ENCODE measurements at places on chromosomes 5 and 9.

- DNase-seq: no peak
Measured at GRCh38 chr5:122493091-122494021, 181.3 kb downstream of the SNCAIP start.

- DNase-seq: no peak
Measured at GRCh38 chr5:160185626-160186360, 43.5 kb upstream of the FABP6 start.

DNA sequence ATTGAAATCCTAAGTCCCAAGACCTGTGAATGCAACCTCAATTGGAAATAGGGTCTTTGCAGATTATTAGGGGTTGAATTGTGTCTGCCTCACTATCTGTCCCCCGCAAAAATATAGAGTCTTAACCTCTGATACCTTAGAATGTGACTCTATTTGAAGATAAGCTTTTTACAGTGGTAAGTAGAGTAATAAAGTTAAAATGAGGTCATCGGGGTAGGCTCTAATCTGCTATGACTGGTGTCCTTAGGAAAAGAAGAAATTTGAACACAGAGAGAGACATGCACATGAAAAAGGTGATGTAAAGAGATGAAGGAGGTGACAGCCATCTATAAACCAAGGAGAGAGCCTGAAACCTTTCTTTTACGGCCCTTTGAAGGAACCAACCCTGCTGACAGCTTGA lies 287.1 kb upstream of the ADRA1B start:
- DNase-seq: no peak

GRCh38 chr9:6219040-6219439 lies 3.4 kb downstream of the IL33 start:
- no peak for DNase-seq

GRCh38 chr5:122846051-122846550 lies 688 bp downstream of the SNX24 start:
- no peak for DNase-seq

- no peak for DNase-seq
Measured at GRCh38 chr5:170633235-170634081, 129.6 kb downstream of the KCNIP1 start.

DNA sequence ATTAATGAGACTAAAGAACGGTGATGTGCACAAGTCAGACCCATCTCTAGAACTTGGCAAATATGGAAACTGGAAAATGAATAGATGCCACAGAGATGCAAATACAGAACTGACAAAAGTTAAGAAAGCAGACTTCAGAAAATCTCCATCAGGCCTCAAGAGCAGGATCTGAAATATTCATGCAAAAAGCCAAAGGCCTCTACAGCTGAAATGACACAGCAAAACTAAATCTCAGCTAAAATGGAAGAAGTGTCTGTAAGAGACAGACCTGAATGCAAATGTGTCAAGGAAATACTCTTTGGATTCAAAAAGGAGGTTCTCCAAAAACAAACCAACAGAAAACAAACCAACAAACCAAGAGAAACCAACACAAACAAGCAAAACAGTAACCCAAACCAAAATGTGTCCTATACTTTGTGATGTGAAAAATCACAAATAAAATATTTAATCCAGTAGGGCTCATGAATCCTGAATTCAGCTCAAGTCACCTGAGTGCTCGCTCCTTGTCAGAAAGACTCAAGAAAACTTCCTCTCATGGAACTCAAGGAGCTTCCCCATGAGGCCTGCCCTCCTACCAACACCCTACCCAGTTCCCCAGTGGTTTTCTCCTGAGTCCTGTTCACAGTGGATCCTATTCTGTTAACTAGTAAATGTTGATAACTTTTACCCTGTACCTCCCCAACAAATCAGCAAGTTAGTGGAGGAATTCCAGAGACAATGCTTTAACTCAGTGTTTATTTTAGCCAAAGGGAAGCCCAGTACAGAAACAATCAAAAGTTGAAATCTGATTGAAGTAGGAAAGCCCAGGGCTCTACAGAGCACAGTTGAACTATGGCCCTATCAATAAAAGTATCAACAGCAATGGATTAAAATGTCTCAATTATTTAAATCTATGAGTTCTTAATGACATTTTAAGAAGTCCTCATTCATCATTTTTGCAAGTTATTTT lies 14.6 kb downstream of the MRPS27 start:
- DNase-seq: no peak

- no peak for DNase-seq
Measured at GRCh38 chr5:138528744-138529469, 14.1 kb downstream of the ETF1 start.

DNA sequence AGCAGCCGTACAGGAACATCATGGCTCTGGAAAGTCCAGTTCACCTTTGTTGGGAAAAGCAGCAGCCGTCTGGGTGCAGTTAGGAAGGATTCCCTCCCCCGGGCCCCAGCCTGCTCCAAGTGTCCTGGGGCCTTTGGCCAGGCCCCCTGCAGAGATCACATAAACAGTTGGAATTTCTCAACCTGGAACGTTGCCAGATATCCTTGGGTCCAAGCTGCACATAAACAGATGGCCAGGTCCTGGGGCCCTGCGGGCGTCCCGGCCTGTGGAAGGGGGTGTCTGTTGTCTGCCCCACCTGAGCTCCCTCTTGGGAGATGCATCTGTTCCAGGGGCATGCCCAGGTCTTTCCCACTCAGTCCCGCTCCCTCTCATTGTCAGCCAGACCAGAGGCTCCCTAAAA lies 92.7 kb downstream of the COL5A1 start:
- no peak for DNase-seq

- no peak for DNase-seq
Measured at GRCh38 chr5:77748160-77748559, 28.0 kb downstream of the TBCA start.

- DNase-seq: peak; percentile 24
Measured at GRCh38 chr5:149434162-149435014, 55.3 kb upstream of the IL17B start.

DNA sequence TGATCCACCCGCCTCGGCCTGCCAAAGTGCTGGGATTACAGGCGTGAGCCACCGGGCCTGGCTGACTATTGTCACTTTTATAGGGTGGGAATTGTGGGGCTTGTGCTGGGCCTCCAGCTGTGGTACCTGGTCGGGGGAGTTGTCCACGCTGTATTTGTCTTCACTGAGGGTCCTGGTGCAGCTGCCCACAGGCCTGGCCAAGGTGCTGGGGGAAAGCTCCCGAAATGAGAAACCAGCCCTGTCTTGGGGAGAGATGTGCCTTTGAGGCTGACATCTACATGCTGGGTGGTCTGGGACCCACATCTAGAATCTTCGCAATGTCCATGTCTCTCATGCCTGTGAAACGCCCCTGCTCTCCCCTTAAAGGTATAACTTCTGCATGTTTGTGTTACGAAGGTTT lies 2.6 kb downstream of the EXOC3 start:
- DNase-seq: no peak

- no peak for DNase-seq
Measured at GRCh38 chr9:129245276-129245675, 67.2 kb upstream of the IER5L start.

DNA sequence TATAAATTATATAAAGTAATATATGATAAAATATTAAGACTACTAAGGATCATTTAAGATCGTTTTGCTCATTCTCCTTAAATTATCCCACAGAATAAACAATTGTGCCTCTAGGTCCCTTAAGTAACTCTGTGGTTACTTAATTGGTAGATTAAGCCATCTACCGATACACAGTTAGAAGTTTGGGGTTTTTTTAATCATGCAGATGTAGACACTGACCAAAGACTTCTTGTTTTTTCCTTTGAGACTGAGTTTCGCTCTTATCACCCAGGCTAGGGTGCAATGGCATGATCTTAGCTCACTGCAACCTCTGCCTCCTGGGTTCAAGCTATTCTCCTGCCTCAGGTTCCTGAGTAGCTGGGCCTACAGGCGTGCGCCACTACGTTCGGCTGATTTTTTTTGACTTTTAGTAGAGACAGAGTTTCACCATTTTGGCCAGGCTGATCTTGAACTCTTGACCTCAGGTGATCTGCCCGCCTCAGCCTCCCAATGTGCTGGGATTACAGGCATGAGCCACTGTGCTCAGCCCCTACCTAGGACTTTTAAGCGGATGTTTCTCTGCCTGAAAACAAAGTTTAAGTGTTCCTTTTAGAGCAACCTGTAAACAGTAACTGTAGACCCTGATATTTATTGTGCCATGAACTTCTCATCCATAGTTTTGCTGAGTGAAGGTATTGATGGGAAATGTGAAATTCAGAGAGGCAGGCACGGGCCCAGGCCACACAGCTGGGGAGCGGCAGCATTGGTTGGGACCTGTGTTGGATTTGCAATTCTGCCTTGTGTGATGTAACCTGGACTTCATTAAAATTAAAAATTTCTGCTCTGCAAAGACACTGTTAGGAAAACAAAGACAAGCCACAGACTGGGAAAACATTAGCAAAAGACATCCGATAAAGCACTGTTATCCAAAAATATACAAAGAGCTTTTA lies 11.6 kb downstream of the CEL start:
- DNase-seq: no peak

GRCh38 chr5:125152044-125152443 lies 405.6 kb upstream of the ZNF608 start:
- DNase-seq: no peak

DNA sequence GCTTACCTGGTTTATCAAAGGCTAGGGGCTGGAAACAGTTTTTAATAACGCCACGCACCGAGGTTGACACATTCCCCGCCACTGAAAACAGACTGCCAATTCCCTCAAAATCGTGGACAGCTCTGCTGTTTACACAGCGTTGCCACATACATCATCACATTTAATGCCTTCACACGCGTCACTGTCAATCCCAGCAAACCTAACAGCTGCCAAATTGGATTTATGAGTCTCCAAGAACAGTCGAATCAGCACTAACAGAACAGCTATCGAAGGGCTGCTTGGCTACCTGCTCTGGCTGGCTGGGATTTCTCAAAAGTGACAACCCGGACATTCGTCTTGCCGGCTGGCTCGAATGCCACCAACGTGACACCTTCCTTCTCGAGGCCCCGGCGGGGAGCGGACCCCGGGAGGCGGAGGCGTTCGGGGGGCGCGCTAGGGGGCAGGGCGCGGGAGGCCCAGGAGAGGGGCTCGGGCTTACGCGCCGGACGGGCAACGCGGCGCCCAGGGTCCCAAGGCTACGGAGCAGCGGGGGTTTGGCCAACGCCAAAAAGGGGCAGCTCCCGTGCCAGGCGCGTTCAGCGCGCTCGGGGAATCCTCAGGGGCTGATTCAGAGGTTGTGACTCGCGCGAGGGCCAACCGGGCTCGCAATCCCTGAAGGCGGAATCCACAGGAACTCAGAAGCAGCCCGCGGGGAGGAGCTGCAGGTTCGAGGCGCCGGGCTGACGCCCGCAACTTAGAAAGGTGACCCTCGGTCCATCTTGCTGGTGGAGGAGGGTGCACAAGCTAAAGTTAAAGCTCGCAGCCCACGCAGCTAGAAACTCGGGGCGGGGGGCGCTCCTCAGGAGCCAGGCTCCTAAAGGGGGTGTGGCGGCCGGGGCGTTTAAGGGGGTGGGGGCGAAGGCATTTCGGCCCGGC lies 1.2 kb downstream of the CDC14B start:
- DNase-seq: peak; percentile 3

DNA sequence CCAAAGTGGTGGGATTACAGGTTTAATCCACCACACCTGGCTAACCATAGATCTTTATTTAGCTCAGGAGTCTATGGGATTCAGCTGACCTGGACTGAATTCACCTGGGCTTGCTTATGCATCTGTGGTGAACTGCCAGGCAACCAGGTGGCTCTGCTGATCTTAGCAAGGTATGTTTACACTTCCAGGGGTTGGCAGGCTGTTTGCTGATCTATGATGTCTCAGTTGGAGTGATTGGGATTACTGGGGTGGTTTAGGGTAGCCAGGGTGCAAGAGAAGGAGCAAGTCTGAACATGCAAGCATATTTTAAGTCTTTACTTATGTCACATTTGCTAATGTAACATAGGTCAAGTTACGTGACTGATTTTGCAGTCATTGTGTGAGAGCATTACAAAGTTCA lies 63.6 kb upstream of the JAK2 start:
- no peak for DNase-seq

GRCh38 chr5:14465116-14465515 lies 116.5 kb upstream of the OTULINL start:
- no peak for DNase-seq

DNA sequence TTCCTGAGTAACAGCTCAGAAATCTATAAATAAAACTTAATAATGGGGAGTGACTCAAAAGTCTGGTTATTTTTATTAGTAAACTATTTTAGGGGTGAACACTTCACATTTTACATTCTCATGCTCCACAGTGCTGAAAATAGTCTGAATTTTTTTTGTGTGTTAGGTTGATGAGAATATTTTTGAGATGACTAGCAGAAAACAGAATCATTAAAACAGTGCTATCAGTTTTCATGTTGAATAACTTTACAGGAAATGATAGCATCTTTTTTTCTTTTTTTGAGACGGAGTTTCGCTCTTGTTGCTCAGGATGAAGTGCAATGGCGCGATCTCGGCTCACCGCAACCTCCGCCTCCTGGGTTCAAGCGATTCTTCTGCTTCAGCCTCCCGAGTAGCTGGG lies 60.3 kb downstream of the TMC1 start:
- no peak for DNase-seq

GRCh38 chr9:132864691-132865090 lies 13.4 kb downstream of the AK8 start:
- no peak for DNase-seq

GRCh38 chr9:98178874-98179850 lies 13.3 kb downstream of the CORO2A start:
- no peak for DNase-seq

DNA sequence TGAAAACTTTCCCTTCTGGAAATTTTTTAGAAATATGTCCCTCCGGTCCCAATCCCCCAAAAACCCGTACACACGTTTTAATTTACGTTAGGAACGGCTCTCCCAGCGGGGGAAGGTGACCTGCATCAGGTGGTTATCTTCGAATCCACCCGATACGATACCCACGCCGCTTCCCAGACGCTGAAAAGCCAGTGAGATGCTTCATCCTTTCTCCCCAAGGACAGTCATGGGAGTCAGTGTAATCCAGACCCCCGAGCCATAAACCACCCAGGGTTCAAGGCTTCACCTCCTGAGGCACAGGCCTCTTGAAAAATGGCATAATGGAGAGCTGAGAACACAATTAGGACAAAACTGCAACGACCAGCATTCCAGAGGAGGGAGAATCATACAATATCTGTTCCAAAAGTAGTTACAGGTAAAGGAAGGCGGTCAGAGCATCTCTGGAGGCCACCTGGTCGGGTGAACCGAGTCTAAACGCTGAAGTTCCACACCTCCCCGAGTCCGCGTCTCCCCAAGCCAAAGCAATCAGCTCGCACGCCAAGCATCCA lies 857 bp downstream of the FAM169A start:
- no peak for DNase-seq

- DNase-seq: no peak
Measured at GRCh38 chr5:124806373-124807077, 60.1 kb upstream of the ZNF608 start.

- no peak for DNase-seq
Measured at GRCh38 chr5:44664711-44665100, 144.0 kb upstream of the MRPS30 start.

- no peak for DNase-seq
Measured at GRCh38 chr5:102753889-102754766, 977 bp upstream of the PAM start.

DNA sequence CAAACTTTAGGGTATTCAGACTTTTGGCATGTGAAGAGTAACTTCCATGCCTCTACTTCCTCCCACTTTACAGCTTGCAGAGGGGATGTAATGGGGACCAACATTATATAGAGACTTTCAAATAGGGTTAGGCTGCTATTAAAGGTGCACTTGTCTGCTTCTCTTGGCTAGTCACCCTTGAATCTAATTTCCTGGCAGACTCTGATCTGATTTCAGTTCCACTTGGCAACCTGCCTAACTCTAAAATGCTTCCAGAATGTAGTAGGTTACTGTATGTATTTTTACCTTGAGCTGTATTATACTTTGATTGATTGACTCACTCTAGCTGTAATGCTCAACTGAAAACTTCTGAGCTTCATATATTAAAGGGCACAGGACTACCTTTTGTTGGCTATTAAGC lies 693.4 kb downstream of the KCTD16 start:
- no peak for DNase-seq
